ENCODE measurements at places on chromosomes 2 and 18.

GRCh38 chr2:188751816-188752215 lies 222.4 kb upstream of the COL3A1 start:
- DNase-seq: no peak

GRCh38 chr2:218395090-218395444 lies 4.6 kb upstream of the CTDSP1 start:
- DNase-seq: no peak

- DNase-seq: no peak
These were observed 13.2 kb downstream of the TXNDC2 start for GRCh38 chr18:9898792-9899549.

GRCh38 chr18:837922-838321 lies 25.9 kb upstream of the YES1 start:
- DNase-seq: no peak

DNA sequence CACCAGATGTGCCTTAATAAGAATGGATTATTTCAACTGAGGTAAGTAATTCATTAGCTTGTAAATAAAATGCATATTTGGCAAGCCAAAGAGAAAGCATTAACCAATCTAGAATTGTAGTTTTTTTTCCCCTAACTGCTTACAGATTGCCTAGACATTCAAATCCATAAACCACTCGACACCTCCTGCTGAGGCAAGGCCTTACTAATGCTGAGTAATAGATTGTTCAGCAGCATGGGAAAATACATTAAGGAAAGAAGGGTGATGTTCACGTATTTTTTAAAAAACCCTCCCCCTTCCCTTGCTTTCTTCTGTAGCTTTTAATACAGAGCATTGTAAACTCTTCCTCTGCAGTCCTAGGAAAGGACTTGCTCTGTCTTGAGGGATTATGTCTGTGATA lies 17.0 kb upstream of the LINC00305 start:
- no peak for DNase-seq

- no peak for DNase-seq
These were observed 192.5 kb downstream of the TNS1 start for GRCh38 chr2:217810260-217810659.

- no peak for DNase-seq
These were observed 17.2 kb downstream of the SH3YL1 start for GRCh38 chr2:246489-247144.

- DNase-seq: no peak
These were observed 31.7 kb upstream of the CYBRD1 start for GRCh38 chr2:171490577-171490976.

- no peak for DNase-seq
These were observed 19.2 kb downstream of the ATP6V1B1 start for GRCh38 chr2:70954886-70955285.

DNA sequence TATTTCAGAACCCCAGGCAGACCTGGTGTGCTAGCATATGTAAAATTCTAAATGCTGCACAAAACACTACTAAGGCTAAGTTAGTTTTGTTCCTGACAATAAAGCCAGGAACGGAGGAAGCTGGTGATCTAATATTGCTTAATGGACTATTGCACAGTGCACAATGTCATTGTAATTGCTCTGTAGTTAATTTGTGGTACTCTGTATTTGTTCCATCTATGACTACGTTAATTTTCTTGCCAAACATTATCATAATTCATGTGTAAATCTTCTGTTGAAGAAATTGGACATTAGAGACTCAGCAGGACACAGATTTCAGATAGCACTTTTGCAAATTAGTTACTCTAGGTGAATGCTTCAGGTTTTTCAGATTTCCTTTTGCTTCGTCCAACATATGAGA lies 232.3 kb downstream of the RIT2 start:
- no peak for DNase-seq

DNA sequence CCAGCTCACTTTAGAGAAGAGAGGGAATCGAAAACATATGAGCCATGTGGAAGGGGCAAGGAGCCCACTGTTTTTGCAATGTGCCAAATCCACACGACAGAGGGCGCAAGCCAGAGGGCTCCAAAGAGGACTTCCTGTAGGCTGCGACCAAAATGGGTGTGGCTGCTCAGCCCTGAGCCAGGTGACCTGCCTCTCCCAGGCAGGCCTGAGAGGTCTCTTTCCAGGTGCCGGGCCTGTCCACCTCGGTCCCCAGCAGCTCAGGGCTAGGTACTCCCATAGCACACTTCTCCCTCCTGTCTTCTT lies 153.8 kb downstream of the TTC32 start:
- no peak for DNase-seq

GRCh38 chr18:77539860-77540259 lies 290.2 kb downstream of the GALR1 start:
- DNase-seq: no peak

DNA sequence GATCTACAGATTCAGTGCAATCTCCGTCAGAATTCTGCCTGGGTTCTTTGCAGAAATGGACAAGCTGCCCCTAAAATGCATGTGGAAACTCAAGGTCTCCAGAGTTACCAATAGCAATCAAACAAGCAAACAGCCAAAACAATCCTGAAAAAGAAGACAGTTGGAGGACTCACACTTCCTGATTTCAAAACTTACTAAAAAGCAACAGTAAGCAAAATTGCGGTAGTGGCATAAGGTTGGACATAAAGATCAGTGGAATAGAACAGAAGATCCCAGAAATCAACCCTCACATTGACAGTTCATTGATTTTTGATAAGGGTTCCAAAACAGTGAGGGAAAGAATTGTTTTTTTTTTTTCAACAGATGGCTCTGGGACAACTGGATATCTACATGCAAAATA lies 59.7 kb downstream of the NPPC start:
- no peak for DNase-seq

DNA sequence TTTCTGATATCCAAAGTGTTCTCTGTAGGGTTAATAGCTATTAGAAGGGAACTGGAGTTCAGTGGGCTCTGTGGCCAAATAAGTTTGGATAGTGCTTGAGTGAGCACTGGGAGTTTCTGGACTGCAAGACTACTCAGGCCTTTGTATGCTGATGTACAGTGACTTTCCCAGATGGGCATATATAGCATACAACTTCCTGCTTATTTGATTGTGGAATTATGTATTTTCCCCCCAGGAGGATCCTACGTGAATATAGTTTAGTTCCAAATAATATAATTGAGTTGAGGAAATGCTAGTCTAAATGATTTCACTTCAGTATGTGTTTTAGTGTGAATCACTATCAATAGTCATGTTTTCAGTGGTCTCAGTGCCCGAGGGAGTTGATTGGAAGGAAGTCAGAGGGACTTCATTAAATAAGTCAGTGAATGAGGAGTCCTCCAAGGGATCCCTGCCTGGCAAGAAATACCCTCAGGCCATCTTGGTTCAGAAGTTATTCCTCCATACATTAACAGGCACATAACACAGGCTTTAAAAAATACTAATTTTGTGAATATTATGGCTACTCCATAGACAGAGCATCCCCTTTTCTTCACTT lies 251.4 kb downstream of the PRKCE start:
- DNase-seq: no peak

- no peak for DNase-seq
These were observed 23.1 kb downstream of the PASK start for GRCh38 chr2:241126201-241126611.

GRCh38 chr18:31432316-31432715 lies 15.2 kb upstream of the DSG3 start:
- no peak for DNase-seq

GRCh38 chr2:174078275-174078674 lies 113.1 kb upstream of the SP3 start:
- DNase-seq: no peak

DNA sequence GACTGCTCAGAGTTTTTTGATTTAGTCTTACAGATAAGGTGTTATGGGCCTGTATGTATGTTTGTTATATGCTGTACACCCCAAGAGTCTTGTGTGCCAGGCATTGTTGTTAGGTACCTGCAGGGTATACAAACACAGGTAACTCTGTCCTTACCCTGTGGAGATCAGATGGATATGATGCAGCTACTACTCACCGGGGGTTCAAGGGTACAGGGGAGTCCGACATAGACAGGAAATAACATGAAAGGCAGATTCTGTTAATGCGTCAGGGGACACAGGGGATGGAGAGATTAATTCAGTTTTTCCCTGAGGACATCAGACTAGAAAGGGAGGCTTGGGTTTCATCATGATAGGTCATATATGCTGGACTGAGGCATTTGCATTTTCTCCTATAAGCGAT lies 31.3 kb downstream of the TRAK2 start:
- DNase-seq: no peak

DNA sequence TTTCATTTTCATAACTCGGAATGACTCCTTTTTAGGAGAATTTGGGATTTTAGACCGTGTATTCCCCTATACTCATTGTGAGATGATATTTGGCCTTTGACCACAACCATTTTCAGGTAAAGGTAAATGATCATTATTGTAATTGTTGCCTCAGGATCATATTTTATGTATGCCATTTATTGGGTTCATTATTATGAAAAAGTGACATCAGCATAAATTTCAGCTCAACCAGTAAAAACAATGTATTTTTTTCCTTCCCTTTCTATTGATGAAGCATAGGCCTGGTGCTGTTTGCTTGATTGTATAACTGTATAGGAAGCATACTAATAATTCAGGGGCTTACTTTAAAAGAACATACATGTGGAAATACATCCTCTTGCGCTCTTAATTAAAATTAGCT lies 832.9 kb upstream of the FANCL start:
- DNase-seq: no peak

- no peak for DNase-seq
These were observed 48.3 kb downstream of the TNS1 start for GRCh38 chr2:217954469-217954868.

DNA sequence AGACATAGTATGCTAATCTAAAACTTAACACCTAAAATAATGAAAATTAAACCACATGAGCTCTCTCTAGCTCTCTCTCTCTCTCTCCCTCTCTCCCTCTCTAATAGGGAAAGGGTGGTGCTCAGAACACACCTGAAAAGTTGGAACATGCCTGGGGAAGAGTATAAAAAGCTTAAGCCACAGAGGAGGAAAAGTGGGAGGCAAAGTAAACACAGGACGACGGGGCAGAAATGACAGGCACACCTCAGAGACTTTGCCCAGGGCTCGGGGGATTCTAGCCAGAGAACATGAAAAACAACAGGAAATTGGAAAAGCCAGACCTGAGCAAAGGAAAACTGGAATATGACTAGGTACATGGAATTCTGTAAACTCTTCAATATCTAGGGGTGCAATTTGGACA lies 666.1 kb downstream of the BCL11A start:
- no peak for DNase-seq

DNA sequence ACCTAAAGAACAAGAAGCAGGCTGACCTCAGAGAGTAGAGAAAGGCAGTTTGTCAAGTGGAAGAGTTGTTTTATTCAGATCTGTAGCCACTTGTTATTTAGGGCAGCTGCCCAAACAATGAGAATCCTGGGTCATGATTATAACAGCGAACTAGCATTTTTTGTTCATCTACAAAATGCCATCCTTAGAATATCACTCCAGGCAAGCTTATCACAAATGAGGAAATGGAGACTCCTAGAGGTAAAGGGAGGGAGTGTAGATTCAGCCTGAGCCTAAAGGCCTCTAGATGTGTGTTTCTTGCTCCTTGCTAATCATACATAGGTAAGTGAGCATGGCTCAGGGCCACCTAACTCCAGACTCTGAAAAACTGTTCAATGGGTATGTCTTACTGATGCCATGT lies 126.1 kb downstream of the HNMT start:
- DNase-seq: peak; percentile 23

GRCh38 chr2:108548208-108549003 lies 14.1 kb downstream of the LIMS1 start:
- DNase-seq: no peak

GRCh38 chr18:62288665-62289008 lies 36.5 kb upstream of the TNFRSF11A start:
- DNase-seq: no peak

- no peak for DNase-seq
These were observed 32.1 kb upstream of the MAL start for GRCh38 chr2:94993176-94994062.

DNA sequence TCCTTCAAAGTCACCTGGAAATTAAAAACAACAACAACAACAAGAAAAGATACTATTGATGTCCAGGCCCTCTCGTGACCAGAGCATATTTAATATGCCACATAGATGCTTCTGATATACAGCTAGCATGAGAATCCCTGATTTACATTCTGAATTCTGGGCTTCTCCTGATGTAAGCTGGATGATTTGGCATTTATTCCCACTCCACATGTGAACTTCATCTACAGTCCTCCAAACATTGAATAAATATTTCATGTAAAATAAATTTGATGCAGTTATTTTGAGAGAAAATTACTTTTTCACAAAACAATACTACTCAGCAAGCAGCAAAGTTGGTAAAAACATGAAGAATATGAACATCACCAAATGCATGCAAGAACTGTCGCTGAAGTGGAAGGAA lies 453.2 kb upstream of the SETBP1 start:
- no peak for DNase-seq

DNA sequence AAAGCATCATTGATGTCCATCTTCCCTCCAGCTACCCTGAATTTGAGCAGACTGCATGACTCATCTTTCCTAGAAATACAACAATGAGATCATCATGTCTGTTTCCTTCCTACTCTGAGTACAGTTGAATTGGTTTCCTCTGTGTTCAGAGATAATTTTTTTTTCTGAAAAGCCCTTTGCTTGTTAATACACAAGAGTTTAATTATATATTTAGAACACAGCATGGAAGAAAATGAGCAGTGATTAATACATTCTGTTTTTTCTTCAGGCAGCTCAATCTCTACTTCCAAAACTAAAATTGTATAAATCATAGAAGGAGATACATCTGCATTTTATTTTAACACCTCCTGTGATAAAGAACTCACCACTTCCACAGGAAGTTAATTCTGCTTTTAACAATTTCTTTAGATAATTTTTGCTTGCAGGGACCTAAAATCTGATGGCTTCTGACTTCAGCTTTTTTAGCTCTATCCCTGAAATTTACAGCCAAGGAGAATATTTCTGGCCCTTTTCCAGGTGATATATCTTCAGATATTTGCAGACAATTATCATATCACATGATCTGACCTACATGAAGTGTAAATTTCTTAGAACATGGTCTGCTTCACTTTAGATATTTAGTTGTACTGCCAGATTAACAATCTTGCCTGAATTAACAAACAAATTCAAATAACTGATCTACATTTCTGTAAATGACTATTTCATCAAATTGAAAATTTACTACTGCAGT lies 249.0 kb downstream of the TRIB2 start:
- DNase-seq: no peak

GRCh38 chr18:79848294-79848578 lies 50.5 kb downstream of the KCNG2 start:
- no peak for DNase-seq

DNA sequence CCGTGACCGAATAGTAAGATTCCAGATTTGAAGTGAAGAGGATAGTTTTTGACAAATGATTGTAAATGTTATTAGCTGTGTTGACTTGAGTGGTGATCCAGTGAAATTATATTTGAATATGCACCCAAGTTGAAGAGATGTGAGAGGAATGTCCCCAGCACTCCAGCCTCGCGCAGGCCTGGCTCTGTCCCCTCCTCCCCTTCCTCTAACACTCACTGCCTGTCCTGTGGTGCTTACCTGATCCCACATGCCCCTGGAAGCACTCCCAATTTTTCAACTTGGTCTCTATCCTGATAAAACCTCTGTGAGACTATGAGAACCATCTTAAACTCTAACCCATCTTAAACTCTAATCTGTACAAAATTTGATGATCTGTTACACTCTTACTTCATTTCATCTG lies 154.7 kb upstream of the LRP1B start:
- DNase-seq: no peak

Measured in NCI-H526 treated with DMSO at 0.1 percent for 48 hours (cell line).